ENCODE measurements at places on chromosomes 3 and 15.

DNA sequence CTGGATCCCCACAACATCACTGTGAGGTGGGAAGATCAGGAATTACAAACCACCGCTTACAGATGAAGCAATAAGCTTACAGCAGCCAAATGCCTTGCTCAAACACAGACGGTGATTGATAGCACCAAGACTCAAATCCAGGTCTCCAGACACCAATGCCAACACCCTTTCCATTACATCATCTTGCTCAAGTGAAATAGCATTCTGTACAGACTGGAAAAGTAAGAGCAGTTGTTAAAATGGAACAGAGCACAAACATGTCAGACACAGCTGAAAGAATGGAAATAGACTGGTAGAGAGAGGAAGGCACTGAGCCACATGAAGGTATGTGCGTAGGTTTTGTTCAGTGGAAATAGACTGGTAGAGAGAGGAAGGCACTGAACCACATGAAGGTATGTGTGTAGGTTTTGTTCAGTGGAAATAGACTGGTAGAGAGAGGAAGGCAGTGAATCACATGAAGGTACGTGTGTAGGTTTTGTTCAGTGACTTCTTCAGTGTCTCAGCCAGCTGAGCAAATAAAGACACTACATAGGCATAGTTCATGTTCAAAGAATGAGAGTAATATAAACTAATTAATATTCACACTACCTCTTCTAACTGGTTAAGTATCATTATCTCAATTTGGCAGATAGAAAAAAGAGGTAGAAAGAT, 15.6 kb downstream of the CLDN1 start:
- DNase-seq: no peak

- no peak for DNase-seq
These were observed 52.0 kb downstream of the SMAD3 start for GRCh38 chr15:67117370-67117769.

DNA sequence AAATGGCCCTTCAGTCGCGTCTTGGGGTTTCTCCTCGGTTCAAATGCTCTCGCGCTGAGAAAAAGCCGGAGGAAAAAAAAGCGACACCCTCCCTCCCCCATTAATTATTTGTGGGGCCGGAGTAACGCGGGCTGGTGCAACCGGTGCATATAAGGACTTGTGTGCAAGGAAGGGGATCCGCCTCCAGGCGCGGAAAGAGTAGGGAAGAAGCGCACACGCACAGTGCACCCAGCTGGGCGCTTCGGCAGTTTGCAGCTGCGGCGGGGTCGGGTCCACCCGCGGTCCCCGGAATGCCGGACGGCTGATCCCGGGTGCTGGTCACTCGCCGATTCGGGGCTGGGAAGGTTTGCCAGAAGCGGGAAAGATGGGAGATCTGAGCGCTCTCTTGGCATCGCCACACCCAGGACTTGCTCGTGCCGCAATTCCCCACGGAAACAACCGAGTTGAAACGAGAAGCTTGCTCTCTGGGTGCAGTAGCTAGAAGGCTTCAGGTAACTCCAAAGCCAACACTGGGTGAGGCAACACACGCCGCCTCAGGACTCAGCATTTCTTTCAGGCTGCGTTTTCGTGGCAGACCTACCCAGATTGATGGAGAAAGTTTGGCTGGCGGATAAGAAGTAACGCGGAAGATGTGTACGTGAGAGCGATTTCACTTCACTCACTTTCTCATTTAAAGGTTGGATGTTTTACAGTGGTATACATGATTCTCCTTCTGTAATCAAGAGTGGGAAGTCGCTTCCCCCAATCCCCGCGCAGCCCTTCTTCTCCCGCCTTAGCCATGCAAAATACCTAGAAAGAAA, 720 bp upstream of the TNIK start:
- no peak for DNase-seq

DNA sequence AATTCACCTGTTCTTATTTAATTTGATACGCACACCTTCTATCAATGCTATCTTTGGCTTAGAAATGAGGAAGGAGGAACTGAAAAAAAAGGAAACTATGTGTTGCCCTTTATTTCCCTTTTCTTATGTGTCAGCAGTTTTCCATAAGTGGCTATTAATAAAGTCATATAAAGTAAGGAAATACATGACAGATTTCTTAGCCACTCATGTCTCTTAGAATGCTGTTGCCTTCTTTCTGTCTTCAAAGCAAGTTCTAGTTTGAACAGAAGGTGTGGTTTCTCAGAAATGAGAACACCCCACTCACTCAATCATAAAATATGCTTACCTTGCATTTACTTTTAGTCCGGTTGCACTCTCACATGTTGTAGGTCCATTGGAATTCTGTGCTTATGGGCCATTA, 640.5 kb upstream of the GRM7 start:
- DNase-seq: no peak
